Renal cortex interstitium (tissue), 15 donors: ENCODE measurements at places on chromosomes 4 and X.

GRCh38 chr4:150402871-150403272 is 179.1 kb upstream of the MAB21L2 start:
- DNase-seq: peak; percentile 44

- no peak for DNase-seq
These were observed 251.0 kb downstream of the ANK2 start for GRCh38 chr4:113300471-113300928.

- DNase-seq: no peak
These were observed 925.6 kb downstream of the SH3BGRL start for GRCh38 chrX:82127228-82128123.

DNA sequence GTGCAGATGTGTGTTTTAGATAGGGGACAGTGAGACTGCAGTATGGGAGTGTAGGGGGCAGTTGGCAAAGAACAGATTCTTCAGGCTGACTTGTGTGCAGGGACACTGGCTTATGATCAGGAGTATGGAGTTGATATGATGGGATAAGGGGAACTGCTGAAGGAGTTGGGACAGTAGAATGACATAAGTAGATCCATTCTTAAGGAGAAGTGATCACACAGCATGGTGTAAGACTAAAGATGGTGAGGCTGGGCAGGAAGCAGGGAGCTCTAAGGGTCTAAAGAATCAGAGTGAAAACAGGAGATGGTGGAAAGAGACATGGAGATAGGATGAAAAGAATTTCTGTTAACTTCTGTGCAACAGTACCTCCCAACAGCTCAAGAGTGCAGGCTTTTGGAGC is 70.7 kb downstream of the REELD1 start:
- DNase-seq: no peak

GRCh38 chr4:78863991-78864390 is 75.2 kb downstream of the PAQR3 start:
- no peak for DNase-seq

GRCh38 chr4:69610484-69610883 is 29.0 kb downstream of the UGT2A2 start:
- DNase-seq: no peak

- peak; percentile 71 for DNase-seq
These were observed 181.1 kb upstream of the WDFY3 start for GRCh38 chr4:85147481-85148076.

DNA sequence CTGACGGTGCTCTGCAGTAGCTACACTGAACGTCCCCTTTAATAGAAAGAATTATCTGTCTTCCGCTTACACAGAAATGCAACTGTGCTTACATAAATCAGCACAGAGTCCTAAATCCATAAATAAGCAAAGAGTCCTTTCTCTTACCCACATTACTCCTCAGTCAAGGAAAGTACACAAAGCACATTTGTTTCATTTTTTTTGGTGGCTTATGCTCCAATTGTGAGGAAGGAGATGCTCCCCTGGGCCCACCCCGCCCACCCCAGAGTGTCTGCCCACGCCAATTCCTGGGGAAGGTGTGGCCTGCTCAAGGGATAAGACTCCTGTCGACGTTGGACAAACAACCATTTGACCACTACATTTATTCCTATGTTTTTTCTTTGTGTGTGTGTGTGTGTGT is 53.8 kb downstream of the CPLX1 start:
- no peak for DNase-seq
